Activated T-cell treated with anti-CD3 and anti-CD28 coated beads for 1 hour (primary cell): ENCODE measurements at places on chromosomes 5 and 9.

GRCh38 chr9:104027295-104027694 lies 66.8 kb upstream of the SMC2 start:
- DNase-seq = no peak

- DNase-seq = no peak
Measured at GRCh38 chr9:136433043-136433715, 6.5 kb downstream of the INPP5E start.

GRCh38 chr9:37551888-37552287 lies 24.3 kb downstream of the FBXO10 start:
- no peak for DNase-seq

DNA sequence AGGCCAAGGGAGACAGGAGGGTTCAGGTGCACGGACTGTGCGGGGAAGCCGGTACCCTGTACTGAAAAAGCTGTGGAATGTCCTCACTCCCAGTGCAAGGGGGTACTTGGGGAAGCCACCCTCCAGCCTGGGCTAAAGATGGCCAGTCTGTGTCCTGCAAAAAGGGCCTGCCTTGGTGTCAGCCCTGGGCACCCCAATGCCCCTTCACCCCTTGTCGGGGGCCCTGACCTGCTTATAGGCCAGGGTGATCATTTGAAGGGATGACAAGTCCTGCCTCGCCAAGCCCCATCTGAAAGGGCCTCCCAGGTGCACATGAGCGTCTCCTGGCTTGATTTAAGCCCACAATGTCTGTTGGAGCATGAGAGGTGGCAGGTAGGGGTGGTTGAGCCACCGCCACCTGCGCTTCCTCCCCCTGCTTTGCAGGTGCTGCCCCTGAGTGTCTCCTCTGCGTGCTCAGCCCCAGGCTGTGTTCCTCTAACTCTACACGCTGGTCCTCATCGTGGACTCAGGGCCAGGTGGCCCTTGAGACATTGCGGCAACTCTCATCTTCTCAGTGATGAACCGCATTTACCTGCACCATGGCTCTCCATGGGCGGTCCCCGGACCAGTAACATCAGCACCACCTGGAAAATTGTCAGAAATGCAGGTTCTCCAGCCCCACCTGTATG lies 97.0 kb downstream of the ANKRD33B start:
- no peak for DNase-seq

DNA sequence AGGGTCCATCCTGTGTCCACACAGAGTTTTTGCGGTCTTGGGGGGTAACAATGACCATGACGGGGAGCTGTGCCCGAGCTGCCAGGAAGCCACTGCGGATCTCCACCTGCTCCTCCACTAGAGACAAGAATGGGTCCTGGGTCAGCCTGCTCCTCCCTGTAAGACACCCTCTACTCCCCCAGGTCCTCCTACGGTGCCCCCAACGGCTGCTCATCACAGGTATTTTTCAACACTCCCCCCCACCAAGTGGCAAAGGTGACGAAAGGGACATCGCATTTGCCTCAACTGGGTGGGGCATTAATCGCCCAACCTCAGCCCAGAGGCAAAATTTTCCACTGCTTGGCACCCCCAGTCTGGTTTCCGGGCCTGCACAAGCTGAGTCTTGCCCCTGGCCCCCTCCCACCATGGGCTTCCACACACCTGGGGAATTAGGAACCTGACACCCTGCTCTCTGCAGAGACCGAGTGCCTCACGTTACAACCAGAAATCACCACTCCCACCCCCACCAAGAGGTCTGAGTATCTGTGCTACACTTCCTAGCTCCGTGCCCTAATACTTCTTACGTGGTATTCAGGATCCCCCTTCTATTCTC lies 9.6 kb downstream of the NOL6 start:
- no peak for DNase-seq

- DNase-seq = no peak
Measured at GRCh38 chr9:33818167-33818846, 1.3 kb downstream of the UBE2R2 start.

DNA sequence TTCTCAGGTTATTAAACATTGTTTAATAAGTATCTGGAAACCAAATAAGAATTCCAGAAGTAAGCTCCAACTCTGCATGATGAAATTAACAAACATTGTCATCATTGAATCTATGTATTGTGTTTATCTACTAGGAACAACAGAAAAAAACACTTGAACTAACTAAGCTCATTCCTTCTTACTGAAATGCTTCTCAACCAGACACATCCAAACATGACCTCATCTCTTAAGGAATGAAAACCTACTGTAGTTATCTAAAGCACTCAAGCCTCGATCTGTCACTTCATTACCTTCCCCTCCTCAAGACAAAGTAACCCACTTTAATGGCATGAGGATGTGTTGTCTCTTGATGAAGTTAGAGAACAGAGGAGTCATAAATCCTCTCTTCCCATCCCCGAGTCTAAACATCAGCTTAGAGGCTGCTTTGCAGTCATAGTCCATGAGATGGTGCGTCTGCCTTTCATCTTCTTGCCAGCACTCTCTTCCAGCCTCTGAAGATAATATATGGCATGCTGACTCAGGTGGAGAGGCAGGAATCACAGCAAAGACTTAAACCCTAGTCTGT lies 86.5 kb downstream of the CEMIP2 start:
- DNase-seq = no peak

- DNase-seq = no peak
Measured at GRCh38 chr5:160423099-160423498, 1.4 kb downstream of the PTTG1 start.

- DNase-seq = no peak
Measured at GRCh38 chr5:56692359-56693219, 122.8 kb upstream of the MAP3K1 start.

- DNase-seq = no peak
Measured at GRCh38 chr9:134895908-134896833, 15.6 kb downstream of the FCN2 start.

DNA sequence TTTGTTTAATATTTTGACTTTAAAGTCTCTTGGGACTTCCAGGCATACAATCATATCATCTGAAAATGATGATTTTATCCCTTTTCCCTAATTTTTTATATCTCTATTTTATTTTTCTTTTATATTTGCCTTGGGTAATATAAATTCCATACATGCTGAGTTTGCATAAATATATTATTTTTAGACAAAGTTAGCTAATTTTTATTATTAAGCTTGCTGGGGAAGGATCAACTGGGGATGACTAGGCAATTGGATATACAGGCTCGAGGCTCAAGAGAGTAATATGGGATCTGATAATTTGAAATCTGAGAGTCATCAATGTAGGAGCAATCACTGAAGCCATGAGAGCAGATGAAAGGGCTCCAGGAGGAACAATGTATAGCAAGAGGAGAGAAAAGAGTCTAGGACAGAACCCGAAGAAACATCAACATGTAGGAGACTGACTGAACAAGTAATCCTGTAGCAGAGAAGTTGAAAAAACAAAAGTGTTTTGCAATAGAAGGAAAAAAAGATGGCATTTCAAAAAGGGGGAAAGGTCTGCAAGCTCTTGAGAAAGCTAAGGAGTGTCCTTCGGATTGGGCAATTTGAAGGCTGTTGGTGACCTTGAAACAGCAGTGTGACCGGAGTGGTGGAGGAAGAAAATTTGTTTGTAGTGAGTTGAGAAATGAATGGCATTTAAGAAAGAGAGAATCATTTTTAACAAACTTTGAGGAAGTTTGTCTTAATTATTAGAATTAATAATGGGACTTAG lies 17.0 kb upstream of the RHOBTB3 start:
- no peak for DNase-seq

GRCh38 chr5:127011153-127011552 lies 19.2 kb downstream of the MARCHF3 start:
- DNase-seq = no peak

- no peak for DNase-seq
Measured at GRCh38 chr5:84870369-84870768, 485.7 kb upstream of the EDIL3 start.

DNA sequence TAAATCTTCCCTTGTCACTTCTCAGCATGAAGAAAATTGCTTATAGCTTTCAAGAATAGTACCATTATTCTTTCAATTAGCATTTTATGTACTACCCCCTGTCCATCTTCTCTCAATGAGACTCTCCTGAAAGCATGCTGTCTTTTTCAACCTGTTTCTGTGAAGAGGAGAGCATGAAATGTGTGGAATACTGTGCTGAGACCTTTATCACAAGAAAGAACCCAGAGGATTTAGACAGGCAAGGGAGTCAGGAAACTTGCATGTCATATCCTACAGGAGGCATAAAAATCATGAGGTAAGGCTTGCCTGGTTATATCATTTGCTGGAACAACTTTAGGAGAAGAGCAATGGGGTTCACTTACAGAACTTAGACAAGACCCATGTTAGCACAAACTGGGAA lies 56.7 kb upstream of the LPAR1 start:
- no peak for DNase-seq

GRCh38 chr9:107711542-107711941 lies 222.0 kb upstream of the KLF4 start:
- DNase-seq = no peak

GRCh38 chr5:3393920-3394597 lies 201.6 kb upstream of the IRX1 start:
- no peak for DNase-seq

GRCh38 chr5:121897341-121897740 lies 45.7 kb downstream of the FTMT start:
- DNase-seq = no peak

- no peak for DNase-seq
Measured at GRCh38 chr9:99748266-99748665, 73.4 kb upstream of the NR4A3 start.

DNA sequence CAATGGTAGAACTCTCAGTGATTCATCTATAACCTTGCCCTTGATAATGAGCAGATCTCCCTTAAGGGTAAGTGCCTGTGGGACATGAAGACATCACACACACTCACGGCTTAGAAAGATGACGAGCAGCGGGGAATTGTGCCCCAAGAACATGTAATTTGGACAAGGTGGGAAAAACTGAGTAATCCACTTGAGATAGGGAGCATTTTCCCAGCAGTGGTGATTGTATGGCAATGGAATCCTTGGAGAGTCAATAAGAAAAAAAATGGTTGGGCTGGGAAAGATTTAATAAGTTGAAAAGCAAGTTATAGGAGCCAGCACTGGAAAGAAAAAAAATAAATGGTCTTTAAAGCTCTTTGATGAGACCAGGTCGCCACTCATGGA lies 193.1 kb downstream of the GLIS3 start:
- DNase-seq = no peak

DNA sequence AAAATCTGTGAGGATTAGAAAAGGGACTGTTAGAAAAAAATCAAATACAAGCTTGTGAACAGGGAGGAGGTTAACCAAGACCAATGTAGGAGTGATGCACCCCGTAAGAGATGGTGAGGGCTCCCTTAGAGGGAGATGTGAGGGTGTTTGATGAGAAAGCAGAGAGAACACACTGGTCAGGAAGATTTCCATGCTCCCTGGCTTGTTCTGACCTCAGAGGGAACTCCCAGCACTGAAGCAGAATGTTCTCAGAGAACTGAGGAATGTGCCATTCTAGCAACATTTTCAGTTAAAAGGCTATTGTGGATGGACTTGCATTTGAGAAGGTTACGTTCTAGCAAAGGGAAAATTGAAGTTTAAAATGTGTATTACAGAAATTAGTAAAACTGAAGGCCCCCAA lies 110.6 kb downstream of the HTR4 start:
- no peak for DNase-seq

DNA sequence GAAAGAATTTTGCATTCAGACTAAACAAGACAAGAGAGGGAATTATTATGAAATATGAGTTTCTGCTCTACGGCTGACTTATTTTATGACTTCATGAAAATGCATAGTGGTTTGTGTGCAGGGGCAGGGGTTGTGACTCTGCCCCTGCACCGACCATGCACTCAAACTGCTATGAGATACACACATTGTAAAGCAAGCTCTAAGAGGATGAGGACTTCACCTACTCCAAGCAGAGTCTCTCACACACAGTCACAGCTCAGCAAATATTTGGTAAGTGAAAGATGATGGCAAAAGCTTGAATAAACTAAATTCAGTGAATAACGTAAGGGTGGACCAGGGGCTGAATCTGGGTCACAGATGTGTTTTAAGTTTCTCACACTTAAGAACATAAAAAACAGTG lies 542.9 kb downstream of the PRELID2 start:
- no peak for DNase-seq

- no peak for DNase-seq
Measured at GRCh38 chr9:109887079-109887478, 107.1 kb downstream of the PALM2AKAP2 start.
